IMR-90 (cell line): ENCODE measurements at places on chromosomes 1 and 21. TPM values are rescaled to one million over a fixed set of nuclear protein-coding genes. Genes with fewer than 3 reads are reported as not detected.

LIN28A gene
- not detected in 2 replicates for polyA plus RNA-seq

GRCh38 chr1:40868051-40868723 is 6.0 kb upstream of the CITED4 start:
- H3K27me3 ChIP-seq, result no peaks in the 10 kb centered on the region
- peaks cover 8% of the 10 kb centered on the region for H3K4me1 ChIP-seq
- no peak overlapping the region for H3K27ac ChIP-seq

- H3K36me3 ChIP-seq, result no peaks in the 10 kb centered on the region
- peak; percentile 2 for DNase-seq
- H3K4me3 ChIP-seq, result no peak overlapping the region
- no peaks in the 10 kb centered on the region for H3K4me1 ChIP-seq
Measured at GRCh38 chr1:187903223-187903622, 1074.5 kb downstream of the PLA2G4A start.

DNA sequence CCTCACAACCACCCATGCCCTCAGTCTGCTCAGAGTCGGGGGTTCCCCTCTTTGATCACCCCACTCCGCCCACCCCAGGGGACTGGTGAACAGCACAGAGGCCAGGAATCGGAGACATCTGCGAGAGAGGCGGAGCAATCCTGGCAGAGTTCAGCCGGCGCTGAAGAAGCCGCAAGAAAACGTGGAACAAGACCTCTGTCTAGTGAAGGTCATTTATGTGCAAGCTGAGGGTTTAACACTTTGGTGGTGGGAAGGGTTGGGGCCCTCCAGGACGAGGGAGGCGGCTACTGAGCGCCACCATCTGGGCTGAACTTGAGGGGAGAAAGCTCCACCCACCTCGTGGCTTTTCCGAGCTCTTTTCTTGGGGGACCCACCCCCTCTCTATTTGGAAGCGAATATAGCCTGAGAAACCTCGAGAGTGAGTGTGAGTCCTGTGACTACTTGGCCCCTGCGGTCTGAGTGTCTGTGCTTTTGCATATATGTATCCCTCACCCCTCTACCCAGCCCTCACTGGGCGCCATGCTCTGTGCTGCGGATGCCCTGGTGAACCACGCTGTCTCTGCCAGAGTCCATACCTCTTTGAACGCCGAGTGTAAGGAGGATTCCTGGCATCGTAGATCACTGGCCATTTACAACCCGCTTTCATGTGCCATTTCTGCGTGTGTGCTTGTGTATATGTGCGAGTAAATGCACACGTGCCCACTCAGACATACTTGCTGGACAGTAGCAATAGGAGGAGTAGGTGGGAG is 1.2 kb upstream of the EPHA10 start:
- peaks cover 42% of the 10 kb centered on the region for H3K27me3 ChIP-seq
- H3K4me3 ChIP-seq, result no peak overlapping the region
- no peaks in the 10 kb centered on the region for H3K36me3 ChIP-seq
- H3K27ac ChIP-seq, result no peak overlapping the region
- H3K4me1 ChIP-seq, result no peaks in the 10 kb centered on the region
